ENCODE measurements at places on chromosomes 3 and 15.

DNA sequence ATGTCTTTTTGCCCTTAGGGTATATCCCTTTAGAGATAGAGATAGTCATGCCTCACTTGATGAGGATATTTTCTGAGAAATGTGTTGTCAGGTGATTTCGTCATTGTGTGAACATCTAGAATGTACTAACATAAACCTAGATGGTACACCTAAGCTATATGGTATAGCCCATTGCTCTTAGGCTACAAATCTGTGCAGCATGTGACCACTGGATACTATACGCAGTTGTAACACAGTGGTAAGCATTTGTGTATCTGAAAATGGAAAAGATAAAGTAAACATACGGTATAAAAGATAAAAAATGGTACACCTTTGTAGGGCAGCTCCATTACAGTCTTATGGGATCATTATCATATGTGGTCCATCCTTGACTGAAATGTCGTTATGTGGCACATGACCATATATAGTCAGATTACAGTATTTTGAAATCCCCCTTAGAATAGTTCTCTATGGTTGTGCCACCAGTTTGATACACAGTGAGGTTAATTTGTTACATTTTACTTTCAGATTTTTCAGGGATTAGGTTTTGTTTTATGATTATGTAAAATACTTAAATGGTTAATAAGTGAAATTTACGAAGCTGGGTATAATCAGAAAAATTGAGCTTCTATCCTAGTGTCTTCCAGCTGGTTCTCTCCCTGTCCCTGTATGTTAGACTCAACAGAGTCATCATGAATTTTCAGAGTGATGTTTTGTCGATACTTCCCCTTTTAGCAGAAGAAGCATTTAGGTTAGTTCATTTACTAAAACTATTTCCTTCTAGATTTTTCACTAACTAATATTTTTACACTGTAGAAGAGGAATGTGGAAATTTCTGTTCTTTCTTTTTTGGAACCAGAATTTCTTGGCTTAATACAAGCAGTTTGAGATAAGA is 12.8 kb downstream of the SETD5 start:
- no peak for DNase-seq

- peak; percentile 64 for DNase-seq
These were observed 37.1 kb upstream of the ST3GAL6 start for GRCh38 chr3:98726084-98726483.

DNA sequence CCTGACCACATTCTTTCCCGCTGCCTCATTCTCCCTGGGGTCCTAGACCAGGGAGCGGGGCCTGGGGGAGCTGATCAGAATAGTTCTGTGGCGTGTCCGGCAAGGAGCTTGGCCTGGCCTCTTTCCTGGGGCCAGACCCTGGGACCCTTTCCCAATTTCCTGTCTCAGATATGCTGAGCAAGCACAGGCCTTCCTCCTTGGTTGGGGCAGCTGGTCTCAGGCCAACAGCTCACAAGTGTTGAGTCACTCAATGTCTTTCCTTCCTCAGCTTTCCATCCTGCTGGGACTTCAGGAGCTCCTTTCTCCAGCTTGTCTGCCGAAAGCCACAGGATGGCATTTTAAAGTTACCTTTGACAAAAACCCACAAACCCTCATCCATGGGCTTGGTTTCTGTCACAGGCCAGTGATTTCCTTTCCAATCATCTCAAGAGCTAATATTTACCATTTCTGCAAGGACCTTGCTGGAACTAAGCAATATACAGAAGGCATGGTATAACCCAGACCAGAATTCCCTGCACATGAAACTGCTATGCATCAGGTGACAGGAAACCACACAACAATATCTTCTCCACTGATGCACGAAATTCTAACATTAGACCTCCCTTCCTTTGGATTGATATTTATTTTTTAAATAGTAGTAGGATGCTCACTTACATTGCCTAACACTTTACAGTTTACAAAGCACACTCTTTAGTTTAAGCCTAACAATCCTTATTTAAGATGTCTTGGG is 19.5 kb upstream of the TIMP4 start:
- peak; percentile 66 for DNase-seq

GRCh38 chr15:39593656-39594445 is 13.0 kb downstream of the THBS1 start:
- peak; percentile 29 for DNase-seq

DNA sequence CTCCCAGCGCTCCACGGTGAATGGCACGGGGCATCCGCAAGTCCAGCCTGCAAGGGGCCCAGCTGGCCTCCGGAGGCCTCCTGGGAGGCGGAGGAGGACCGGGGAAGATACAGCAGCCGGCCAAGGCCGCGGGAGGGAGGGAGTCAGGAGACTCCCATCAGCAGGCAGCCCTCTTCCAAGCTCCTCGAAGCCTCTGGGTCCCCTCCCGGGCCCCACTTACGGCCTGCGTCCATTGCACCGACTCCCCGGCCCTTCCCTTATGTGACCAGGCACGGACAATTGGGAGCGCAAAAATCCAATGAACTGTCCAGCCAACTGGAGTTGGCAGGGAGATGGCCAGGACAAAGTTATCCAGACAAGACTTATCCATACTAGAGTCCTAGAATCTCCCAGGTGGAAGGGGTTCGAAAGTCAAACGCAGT is 668 bp downstream of the MFGE8 start:
- DNase-seq: peak; percentile 45

DNA sequence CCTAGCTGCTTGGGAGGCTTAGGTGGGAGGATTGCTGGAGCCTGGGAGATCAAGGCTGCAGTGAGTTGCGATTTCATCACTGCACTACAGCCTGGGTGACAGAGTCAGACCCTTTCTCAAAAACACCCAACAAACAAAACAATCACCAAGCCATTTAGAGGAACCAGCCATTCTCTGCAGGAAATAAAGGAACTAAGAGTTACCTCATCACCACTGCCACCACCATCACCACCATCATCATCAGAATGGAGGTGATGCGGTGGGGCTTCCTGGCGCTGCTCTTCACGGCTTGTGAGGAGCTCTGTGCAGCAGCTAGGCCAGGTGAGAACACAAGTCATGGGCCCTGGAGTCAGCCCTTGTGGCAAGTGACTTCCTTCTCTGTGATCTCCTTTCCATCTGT is 37.7 kb upstream of the KLHL25 start:
- no peak for DNase-seq
